ENCODE measurements at places on chromosomes 6 and 20. TPM values are rescaled to one million over a fixed set of nuclear protein-coding genes. Genes with fewer than 3 reads are reported as not detected.

DNA sequence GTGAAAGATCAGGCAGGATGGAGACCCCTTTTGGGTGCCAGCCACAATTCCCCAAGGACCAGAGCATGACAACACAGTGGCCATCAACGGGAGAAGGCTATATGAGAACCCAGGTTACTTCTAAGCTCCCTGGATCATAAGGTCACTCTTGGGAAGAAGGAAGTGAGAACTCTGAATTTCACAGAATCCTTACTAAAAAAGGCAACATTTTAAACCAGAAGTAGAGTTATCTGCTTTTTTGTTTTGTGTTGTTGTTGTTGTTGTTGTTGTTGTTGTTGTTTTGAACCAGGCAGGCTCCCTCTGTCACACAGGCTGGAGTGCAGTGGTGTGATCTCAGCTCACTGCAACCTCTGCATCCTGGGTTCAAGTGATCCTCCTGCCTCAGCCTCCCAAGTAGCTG lies 107.4 kb upstream of the TNFAIP3 start:
- no peak for DNase-seq
- H3K4me3 ChIP-seq = no peak overlapping the region
- H3K4me1 ChIP-seq = peaks cover 23% of the 10 kb centered on the region
- H3K36me3 ChIP-seq = no peaks in the 10 kb centered on the region
- H3K27ac ChIP-seq = no peak overlapping the region

- peaks cover 23% of the 10 kb centered on the region for H3K4me1 ChIP-seq
- H3K27me3 ChIP-seq = no peaks in the 10 kb centered on the region
- no peak for DNase-seq
- H3K4me3 ChIP-seq = peak overlapping the region; percentile 70
- peak overlapping the region; percentile 1 for H3K27ac ChIP-seq
- H3K36me3 ChIP-seq = no peaks in the 10 kb centered on the region
Measured at GRCh38 chr6:157981132-157981394, 600 bp upstream of the SYNJ2 start.

GRCh38 chr20:49343246-49343645 lies 65.4 kb upstream of the ZNFX1 start:
- H3K4me1 ChIP-seq = no peaks in the 10 kb centered on the region
- peaks cover under 1% of the 10 kb centered on the region for H3K27me3 ChIP-seq
- no peak overlapping the region for H3K4me3 ChIP-seq
- no peaks in the 10 kb centered on the region for H3K36me3 ChIP-seq
- DNase-seq = no peak
- H3K27ac ChIP-seq = no peak overlapping the region

DNA sequence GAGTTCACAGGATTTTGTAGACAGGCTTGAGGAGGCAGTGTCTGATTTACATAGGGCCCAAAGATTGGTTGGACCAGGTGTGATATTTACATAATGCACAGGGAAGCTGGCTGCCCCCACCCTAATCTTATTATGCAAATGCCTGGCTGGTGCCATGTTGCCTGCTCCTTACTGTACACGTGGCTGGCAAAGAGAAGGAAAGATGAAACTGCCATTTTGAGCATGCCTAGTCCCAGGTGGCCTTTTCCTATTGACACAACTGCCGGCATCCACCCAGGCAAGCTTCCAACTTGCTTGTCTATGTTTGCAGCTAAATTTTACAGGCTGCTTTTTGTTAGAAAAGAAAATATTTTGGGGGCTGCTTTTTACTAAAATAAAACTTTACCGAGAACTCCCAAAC lies 174.6 kb downstream of the LMBRD1 start:
- no peaks in the 10 kb centered on the region for H3K27me3 ChIP-seq
- no peaks in the 10 kb centered on the region for H3K4me1 ChIP-seq
- no peak overlapping the region for H3K4me3 ChIP-seq
- no peak overlapping the region for H3K27ac ChIP-seq

- H3K27me3 ChIP-seq = peaks cover 9% of the 10 kb centered on the region
- no peak overlapping the region for H3K27ac ChIP-seq
- no peaks in the 10 kb centered on the region for H3K36me3 ChIP-seq
- H3K4me3 ChIP-seq = no peak overlapping the region
- DNase-seq = no peak
Measured at GRCh38 chr6:164045082-164045481, 630.6 kb downstream of the QKI start.

- H3K36me3 ChIP-seq = peaks cover 23% of the 10 kb centered on the region
- H3K27me3 ChIP-seq = no peaks in the 10 kb centered on the region
- DNase-seq = peak; percentile 64
- peaks cover 28% of the 10 kb centered on the region for H3K4me1 ChIP-seq
- H3K27ac ChIP-seq = peak overlapping the region; percentile 90
Measured at GRCh38 chr6:13615792-13616120, 621 bp downstream of the NOL7 start.

GRCh38 chr20:13587370-13587769 lies 51.4 kb downstream of the TASP1 start:
- DNase-seq = no peak
- peaks cover 15% of the 10 kb centered on the region for H3K36me3 ChIP-seq
- H3K27me3 ChIP-seq = no peaks in the 10 kb centered on the region
- peaks cover 3% of the 10 kb centered on the region for H3K4me1 ChIP-seq
- H3K4me3 ChIP-seq = no peak overlapping the region

DNA sequence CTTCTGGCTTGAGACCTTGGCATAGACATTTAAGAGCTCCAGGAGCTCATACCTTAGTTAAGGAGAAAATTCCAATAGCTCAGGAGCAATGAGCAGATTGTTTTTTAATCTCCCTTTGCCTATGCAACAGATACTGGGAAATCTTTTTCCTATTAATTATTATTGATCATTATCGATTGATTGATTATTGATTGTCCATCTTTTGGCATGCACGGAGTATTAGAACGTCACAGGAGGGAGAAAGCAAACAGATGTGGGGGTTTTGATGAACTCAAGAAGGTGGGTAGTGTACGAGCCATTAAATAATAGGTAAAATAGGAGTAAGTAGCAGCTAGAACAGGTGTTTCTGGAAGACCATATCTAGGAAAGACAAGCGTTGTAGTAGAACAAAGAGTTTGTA lies 205.0 kb downstream of the DOK5 start:
- no peak overlapping the region for H3K4me3 ChIP-seq
- DNase-seq = no peak
- no peaks in the 10 kb centered on the region for H3K27me3 ChIP-seq
- H3K27ac ChIP-seq = no peak overlapping the region

DNA sequence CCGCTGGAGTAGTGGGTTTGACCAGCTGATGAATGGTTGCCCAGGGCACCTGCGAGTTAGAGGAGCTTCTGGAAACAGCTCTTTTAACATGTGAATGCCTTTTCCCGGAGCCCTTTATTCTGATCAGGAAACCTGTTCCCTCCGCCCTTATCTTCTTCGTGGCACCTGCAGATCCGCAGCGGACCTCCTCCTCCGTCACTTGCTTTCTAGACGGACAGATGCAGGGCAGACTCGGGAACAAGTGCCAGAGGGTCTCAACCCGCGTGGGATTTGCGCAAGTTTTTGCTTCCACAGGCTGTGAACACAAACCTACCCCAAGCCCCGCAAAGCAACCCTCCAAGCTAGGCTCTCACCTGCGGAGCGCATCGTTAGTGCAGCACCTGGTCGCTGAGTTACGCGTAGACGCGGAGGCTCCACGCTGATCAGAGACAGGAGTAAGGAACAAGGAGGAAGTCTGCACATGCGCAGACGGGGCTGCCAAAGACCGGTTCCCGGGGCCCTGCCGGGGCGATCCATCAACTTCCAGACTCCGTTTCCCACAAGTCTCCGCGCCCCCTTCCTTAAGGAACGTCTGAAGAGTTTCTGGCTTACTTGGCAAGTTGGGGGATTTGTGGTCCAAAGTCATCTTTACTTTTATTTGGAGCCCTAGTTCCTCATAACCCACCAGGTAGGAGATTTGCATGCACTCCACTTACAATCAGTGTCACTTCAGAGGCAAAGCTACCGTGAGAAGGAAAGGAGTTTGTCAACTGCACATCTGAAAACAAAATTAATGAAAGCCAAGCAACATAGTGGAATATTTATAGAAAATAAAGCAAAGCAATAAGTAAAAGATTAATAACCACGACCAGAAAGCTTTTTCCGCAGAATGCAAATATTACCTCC lies 52.7 kb upstream of the ELMO2 start:
- no peak for DNase-seq
- no peak overlapping the region for H3K4me3 ChIP-seq
- no peaks in the 10 kb centered on the region for H3K4me1 ChIP-seq
- no peak overlapping the region for H3K27ac ChIP-seq
- peaks cover 16% of the 10 kb centered on the region for H3K36me3 ChIP-seq

DNA sequence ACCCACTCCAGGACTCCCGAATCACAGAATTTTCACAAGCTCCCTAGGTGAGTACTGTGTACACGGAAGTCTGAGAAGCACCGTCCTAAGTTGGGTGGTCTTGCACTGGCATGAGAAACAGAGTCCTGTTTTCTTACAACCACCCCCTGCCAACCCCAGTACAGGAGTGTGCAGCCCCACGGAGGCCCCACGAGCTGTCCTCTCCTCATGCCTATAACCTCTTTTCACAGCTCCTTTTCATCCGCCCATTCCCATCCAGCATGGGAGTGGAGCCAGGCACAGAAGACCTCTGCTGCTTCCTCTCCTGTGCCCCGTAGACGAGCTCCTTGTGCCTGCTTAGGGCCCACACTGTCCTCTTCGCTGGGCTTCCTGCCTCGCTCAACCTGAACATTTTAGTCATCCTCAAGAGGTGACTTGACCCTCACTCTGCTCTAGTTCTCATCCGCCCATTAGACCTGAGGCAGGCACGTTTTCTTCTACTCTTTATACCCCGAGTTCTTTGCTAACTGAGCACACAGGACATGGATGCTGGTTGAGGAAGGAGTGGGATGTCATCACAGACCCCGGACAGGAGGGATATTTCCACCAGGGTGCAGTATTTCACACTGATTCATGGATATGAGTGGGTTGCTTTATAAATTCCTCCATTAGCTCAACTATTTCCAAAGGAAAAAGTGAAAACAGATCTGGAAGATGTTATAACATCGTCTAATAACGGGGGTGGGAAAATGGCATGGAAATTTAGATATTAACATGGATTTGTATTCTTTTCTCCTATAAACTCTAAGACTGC lies 160.5 kb downstream of the TTLL2 start:
- no peaks in the 10 kb centered on the region for H3K4me1 ChIP-seq
- peaks cover 19% of the 10 kb centered on the region for H3K27me3 ChIP-seq
- DNase-seq = no peak
- H3K36me3 ChIP-seq = no peaks in the 10 kb centered on the region

GRCh38 chr6:106056060-106056745 lies 29.9 kb upstream of the PRDM1 start:
- no peak overlapping the region for H3K27ac ChIP-seq
- no peak for DNase-seq
- no peaks in the 10 kb centered on the region for H3K27me3 ChIP-seq
- H3K4me3 ChIP-seq = no peak overlapping the region
- no peaks in the 10 kb centered on the region for H3K4me1 ChIP-seq

DNA sequence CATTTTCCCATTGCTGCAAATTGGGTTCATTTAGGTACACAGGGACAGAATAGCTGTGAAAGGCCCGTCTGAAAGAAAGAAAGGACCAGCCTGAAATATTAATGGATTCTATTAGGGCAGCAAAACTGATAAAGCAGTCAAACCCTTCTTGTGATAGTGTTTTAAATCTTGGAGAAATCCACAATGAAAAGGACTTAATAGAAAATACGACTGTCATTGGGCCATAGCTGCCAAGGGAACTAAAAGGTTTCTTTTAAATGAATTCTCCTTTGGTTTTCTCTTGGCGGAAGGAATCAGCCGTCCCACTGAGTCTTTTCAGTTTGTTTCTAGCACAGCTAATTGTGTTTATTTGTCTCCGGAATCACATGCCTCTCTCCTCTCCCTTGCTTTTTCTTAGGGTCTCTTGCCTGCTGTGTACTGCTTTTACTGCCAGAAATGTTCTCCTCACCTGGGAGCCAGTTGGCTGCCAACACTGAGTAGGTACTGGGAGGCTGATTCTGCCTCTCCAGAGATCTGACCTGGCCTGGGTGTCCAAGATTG lies 11.3 kb downstream of the PAQR8 start:
- peaks cover 9% of the 10 kb centered on the region for H3K36me3 ChIP-seq
- no peaks in the 10 kb centered on the region for H3K27me3 ChIP-seq
- no peak overlapping the region for H3K4me3 ChIP-seq
- no peak overlapping the region for H3K27ac ChIP-seq
- no peak for DNase-seq
- peaks cover 13% of the 10 kb centered on the region for H3K4me1 ChIP-seq

DNA sequence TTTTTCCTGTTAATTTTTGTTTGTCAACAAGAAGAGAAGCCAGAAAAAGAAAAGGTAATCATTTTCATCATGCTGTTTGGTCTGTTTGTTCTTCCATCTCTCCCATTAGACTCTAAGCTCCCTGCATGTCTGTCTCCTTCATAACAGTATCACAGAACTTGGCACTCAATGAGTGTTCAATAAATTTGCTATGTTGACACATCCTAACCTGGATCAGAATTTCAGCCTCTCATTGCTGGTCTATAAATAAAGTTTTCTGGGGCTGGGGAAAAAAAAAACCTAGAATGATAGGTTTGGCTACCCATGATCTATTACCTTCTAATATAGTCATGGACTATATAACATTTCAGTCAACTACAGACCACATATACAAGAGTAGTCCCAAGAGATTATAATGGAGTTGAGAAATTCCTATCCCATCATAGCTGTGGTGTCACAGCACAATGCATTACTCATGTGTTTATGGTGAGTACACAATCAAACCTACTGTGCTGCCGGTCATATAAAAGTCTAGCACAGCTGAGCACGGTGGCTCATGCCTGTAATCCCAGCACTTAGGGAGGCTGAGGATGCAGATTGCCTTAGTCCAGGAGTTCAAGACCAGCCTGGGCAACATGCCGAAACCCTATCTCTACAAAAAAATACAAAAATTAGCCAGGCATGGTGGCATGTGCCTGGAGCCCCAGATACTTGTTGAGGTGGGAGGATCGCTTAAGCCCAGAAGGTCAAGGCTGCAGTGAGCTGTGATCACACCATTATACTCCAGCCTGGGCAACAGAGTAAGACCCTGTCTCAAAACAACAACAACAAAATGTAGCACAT lies 5.9 kb downstream of the NUDT3 start:
- no peaks in the 10 kb centered on the region for H3K36me3 ChIP-seq
- no peaks in the 10 kb centered on the region for H3K27me3 ChIP-seq

GRCh38 chr20:35773154-35773751 lies 1.4 kb downstream of the PHF20 start:
- H3K36me3 ChIP-seq = peaks cover 22% of the 10 kb centered on the region
- peaks cover 50% of the 10 kb centered on the region for H3K4me1 ChIP-seq
- no peaks in the 10 kb centered on the region for H3K27me3 ChIP-seq
- H3K4me3 ChIP-seq = peak overlapping the region; percentile 90
- H3K27ac ChIP-seq = peak overlapping the region; percentile 90

GRCh38 chr6:99334526-99335127 lies 14.8 kb downstream of the FAXC start:
- no peaks in the 10 kb centered on the region for H3K36me3 ChIP-seq
- H3K4me3 ChIP-seq = no peak overlapping the region
- peaks cover 20% of the 10 kb centered on the region for H3K27me3 ChIP-seq
- H3K4me1 ChIP-seq = no peaks in the 10 kb centered on the region

- peaks cover 35% of the 10 kb centered on the region for H3K27me3 ChIP-seq
- H3K36me3 ChIP-seq = no peaks in the 10 kb centered on the region
- no peak for DNase-seq
- no peak overlapping the region for H3K4me3 ChIP-seq
- H3K4me1 ChIP-seq = no peaks in the 10 kb centered on the region
- no peak overlapping the region for H3K27ac ChIP-seq
Measured at GRCh38 chr6:900716-901605, 208.0 kb upstream of the EXOC2 start.

The GTSF1L gene
- total RNA-seq = not detected

The PRL gene
- total RNA-seq = not detected

The SGK2 gene
- 0.57 TPM for total RNA-seq

The SYNJ2 gene
- 37.3 TPM for total RNA-seq

The WASF1 gene
- not detected for total RNA-seq

The TSPYL4 gene
- total RNA-seq = 14.3 TPM

The SLC17A1 gene
- not detected for total RNA-seq

The EGFL8 gene
- 15.0 TPM for total RNA-seq

The BTN1A1 gene
- not detected for total RNA-seq

The SLC25A27 gene
- total RNA-seq = not detected

The ISM1 gene
- total RNA-seq = not detected

The FHL5 gene
- not detected for total RNA-seq

Measured in natural killer cell treated with Interleukin-12 subunit alpha and Interleukin-12 subunit beta and Interleukin-15 and Interleukin-18, amount 100 ng/mL, for 72 hours (primary cell).